ENCODE measurements at places on chromosomes 7 and 10. TPM values are rescaled to one million over a fixed set of nuclear protein-coding genes. Genes with fewer than 3 reads are reported as not detected.
A peak's percentile ranks its signal among the peaks of the same experiment; 100 is the strongest.

POP7 gene
- 79.5 TPM for total RNA-seq

DNA sequence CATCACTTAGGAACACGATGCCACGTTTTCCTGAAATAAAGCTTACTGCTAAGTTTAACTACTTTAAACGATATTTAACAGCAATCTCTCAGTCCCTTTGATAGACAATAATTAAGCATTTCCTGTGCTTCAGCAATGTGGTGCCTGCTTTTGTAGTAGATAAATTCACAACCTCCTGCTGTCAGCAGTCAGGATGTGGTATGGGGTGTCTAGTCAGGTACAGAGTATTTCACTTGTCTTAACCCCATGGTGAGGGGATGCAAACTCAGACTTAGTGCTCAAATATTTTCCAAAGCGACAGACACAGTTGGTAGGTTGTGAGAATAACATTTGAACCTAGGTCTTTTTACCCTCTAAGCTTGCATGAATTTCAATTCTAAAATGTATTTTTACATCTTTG is 526.2 kb upstream of the PFKP start:
- no peak for DNase-seq

DNA sequence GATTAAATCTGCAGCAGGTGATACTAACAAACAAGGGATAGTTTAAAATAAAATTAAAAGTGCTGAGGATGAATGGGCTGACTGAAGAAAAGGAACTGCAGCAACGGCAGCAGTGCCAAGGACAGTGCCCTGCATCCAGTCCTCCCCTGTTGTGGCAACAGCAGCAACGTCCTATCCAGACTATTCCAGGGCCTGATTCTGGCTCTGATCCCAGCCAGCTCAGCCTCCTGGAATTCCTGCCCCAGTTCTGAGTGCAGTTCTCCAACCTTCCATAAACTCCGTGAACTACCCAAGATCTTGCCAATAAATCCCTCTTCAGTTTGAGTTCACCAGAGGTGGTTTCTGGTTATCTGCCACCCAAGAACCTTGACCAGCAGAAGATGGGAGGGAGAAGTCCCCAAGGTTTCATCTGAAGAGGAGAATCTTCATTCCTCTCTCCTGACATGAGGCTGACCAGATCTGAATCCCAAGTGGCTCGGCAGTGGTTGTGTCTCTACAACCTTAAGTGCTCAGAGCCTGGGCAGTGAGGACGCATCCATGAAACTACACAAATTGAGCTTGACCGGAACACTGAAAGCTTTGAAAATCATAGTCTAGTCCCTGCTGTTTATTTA is 115.8 kb downstream of the SORBS1 start:
- peak; percentile 83 for DNase-seq

SCART1 gene
- 0.10 TPM for total RNA-seq

DNA sequence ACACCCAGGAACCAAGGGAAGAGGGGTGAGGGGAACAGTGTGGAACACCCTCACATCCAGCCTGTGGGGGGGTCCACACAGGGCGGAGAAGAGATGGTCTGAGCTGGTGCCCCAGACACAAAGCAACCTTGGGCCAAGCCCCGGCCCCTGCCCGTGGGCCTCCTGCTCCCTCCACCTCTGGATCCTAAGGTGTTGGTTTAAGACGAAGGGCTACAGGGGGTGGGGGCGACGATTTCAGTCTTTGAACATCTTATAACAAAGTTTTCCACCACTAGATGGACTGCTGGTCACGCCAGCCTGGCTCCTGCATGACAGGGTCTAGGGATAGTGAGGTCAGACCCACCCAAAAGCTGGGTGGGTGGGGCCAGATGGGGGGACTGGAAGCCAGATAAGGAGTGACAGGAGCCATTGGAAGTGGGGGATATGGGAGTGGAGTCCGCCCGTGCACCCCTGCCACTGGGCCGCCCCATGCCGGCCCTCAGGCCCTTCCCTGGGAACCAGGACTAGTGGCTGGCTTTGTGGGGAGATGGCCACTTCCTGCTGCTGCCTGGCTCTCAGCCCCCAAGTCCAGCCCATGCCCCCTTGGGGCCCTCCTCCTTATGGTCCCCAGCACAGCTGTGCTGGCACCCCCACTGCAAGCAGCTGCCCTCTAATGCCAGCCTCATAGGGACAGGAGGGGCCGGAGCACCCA is 98.4 kb downstream of the RGS10 start:
- no peak for DNase-seq

DNA sequence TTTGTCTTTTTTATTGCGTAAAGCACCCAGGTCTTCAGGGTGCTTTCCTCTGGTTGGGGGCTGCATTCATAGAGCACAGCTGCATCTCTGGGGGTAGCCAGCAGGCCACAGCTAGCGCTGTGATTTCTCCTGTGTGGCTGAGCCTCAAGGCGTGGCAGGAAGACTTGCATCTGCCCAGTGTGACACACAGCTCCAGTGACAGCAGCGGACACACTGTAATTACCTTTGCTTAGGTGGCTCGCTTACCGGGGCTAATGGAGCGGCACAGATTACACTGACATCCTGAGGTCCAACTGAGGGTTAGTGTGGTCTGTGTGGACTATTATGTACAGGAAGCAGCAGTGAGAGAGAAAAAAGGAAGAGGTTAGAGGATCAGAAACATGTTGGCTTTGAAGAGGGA is 27.1 kb downstream of the ABCB4 start:
- DNase-seq: no peak

MINDY4 gene
- total RNA-seq: 27.0 TPM

CCZ1 gene
- 118 TPM for total RNA-seq

NEUROD6 gene
- not detected for total RNA-seq

DNA sequence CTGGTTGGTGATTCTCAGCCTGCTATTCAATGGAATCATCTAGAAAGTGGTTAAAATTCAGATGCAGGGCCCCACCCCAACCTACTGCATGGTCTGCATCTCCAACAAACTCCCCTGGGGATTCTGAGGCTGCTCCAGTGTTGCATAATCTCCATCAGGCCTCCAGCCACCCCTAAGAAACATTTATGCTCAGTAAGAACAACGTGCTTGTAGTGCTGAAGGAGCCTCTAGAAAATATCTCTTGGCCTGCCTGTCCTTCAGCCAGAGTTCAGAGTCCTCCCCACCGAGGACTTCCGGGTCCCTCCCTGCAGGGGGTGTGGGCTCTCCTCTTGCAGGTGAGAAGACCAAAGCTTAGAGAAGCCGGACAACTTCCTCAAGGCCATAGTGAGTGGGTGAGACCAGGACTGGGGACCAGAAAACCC is 159.8 kb downstream of the SH3PXD2A start:
- no peak for DNase-seq

PRSS37 gene
- not detected for total RNA-seq

- DNase-seq: no peak
Measured at GRCh38 chr7:90568213-90568612, 27.9 kb upstream of the CDK14 start.

DNA sequence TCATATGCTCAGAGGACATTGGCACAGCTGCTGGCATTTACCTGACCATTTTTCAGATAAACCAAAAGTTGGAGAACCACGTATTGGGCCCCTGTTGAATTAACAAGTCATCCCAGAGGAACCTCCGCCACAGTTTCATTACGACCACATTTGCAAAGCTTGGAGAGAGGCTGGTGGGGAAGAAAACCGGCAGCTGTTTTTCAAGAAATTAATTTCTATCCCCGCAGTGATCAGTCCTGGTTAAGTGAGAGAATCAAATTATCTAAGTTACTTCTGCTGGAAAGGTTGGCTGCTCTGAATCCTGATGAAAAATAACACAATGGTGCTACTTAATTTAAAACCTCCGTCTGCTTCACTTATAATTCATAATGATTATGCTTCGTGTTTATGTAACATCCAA is 737.1 kb upstream of the AUTS2 start:
- no peak for DNase-seq

GPR26 gene
- total RNA-seq: under 0.01 TPM

CCL24 gene
- not detected for total RNA-seq

ZNF248 gene
- total RNA-seq: 5.9 TPM

C10orf105 gene
- 0.10 TPM for total RNA-seq

ATOH7 gene
- total RNA-seq: not detected

- DNase-seq: no peak
Measured at GRCh38 chr7:88014581-88014980, 80.5 kb downstream of the ADAM22 start.

- DNase-seq: peak; percentile 37
Measured at GRCh38 chr10:15460661-15461060, 89.6 kb upstream of the FAM171A1 start.

DNA sequence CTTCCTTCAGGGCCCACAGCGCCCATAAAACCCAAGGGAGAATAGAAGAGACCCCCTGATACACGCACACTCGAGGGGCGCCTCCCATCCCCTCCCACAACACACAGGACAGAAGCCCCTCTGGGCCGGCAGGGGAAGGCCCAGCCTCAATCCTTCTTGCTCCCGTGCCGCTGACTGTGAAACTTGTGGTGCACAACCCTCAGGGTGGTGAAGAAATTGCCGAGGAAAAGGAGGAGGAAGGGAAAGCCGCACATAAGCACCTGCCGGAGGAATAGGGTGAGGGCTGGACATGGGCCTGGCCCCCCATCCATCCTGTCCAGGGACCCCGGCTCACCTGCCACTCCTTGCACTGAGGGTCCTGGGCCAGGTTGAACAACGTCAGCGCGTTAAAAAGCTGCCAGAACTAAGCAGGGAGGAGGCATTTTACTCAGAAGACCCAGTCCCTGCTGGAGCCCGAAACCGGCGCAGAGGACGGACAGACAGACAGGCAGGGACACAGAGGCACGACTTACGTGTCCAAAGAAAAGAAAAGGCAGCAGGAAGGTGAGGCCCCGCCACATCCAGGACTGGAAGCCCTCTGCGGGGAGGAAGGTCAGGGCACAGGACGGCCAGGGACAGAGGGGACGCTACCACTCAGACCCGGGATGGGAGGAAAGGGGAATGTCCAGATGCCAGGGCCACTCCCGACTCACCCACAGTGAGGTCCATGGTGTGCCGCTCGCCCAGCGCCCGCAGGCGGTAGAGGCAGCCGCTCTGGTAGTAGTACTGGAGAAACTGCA is 7.2 kb downstream of the TMEM120A start:
- DNase-seq: no peak

DNA sequence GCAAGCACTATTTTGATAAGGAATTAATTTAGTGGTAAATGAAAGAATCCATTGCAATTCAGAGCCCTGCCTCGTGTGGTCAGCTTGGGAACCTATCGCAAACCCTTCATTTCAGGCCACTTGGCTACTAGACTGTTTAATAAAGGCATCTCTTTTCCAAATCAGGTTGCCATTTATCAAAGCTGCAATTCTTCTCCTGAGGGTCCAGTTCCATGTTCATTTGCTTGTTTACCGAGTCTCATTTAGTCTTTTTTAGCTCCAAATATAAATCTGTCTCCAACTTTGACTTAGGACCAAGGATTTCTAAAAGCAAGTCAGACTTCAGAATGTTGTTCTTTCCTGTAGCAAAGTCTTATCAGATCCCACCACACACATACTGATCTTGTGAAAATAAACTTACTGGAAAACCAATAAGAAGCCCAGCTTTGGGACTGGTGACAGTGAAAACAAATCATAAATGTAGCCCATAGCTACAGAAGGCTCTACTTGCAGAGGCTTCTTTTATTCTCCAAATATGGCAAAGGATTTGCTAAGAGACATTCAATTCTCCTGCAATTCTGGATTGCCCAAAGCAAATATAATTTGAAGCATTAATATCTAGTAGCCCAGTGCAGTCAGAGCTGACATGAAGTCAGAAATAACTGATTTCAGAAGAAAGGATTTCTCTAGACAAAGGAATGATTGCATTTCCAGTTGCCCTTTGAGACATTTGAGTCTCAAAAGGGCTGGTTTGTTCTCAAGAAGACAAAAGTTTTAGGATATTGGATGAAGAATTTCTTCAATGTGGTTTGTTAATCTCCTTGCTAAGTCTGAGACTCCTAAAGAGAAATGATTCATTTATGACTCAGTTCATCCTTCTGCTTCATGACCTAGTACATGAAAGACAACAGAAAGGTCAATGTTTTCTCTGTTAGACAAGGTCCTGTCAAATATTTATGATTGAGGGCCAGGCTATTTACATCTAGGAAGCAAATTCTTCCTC is 28.0 kb downstream of the PPP1R3C start:
- DNase-seq: peak; percentile 56

DYNC1I1 gene
- 2.5 TPM for total RNA-seq

ERVW-1 gene
- not detected for total RNA-seq

C1QL3 gene
- not detected for total RNA-seq

DNA sequence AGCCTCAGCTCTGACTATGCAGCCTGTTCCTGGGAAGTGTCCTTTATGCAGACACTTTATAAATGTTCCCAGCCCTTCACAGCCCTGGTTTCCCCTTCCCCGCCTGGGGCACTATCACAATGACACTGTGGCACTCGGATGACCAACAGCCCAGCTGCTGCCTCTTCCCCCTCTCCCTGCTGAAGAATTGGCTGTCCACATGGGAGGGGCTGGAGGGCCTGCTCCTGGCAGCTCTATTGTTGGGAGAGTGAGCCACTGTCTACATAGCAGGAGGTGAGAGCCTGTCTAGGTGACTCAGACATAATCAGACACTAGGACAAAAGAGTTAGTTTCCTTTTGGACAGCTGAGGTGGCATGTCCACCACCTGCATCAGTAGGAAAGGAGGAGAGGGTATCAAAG is 437.5 kb downstream of the PLXNA4 start:
- peak; percentile 64 for DNase-seq

EBF3 gene
- 2.5 TPM for total RNA-seq

XRCC2 gene
- total RNA-seq: 7.9 TPM

DNA sequence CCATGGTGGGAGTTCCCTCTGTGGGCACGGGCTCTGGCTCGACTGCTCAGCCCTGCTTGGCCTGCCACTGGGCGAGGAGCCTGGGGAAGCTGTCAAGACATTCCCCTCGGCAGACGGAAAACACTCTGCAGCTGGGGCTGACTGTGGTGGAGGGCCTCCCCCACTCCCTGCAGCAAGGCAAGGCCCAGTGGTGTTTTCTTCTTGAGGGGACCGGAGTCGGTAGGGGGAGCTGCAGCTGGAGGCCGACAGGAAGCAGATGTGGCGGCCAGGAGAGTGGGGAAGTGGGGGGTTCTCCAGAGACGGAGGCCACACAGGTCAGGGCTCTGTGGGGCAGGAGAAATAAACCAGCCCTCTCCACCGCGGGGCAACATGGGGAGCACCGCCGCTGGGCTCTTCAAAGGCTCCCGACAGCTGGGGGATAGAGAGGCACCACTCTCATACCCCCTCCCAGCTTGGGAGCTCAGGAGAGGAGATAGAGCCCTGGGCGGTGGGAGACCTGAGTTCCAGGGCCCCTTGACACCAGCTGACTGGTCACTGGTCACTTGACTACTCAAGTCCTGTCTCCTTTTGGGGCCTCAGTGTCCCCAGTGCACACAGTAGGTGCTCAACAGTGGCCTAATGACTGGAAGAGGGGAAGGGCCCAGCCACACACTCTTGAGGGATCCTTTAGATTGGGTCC is 43.4 kb downstream of the PPIF start:
- no peak for DNase-seq

SFTPA1 gene
- not detected for total RNA-seq

- peak; percentile 86 for DNase-seq
Measured at GRCh38 chr10:69696073-69696731, 66.2 kb downstream of the FAM241B start.

SPDYE2 gene
- not detected for total RNA-seq
